NCI-H2171 (cell line): ENCODE measurements at places on chromosomes 4 and X.

DNA sequence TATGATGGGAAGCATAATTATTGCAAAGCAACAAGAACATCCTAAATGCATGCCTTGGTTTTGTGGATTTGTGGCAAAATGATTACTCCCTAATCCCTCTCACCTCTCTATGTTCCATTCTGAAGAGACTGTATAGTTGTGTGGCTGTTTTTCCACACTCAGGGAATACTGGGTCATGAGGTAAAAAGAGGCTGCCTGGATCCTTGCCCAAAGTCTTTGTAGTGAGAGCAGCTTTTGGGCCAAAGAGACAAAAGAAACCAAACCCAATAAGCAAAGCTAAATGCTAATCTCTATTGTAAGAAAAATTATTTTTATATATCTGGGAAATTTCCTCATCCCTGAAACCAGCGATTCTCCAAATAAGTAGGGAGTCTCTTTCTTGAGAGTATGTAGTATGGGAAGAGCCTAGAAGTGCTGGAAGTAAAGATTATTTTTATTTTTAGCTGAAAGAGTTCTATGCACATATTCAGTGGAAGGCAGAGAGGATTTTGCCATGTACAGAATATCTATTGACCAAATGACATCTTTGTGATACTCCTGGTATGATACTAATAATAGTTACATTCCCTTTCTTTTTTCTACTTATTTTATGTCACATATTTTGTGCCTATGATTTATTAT, 24.9 kb upstream of the SULT1B1 start:
- no peak for DNase-seq

DNA sequence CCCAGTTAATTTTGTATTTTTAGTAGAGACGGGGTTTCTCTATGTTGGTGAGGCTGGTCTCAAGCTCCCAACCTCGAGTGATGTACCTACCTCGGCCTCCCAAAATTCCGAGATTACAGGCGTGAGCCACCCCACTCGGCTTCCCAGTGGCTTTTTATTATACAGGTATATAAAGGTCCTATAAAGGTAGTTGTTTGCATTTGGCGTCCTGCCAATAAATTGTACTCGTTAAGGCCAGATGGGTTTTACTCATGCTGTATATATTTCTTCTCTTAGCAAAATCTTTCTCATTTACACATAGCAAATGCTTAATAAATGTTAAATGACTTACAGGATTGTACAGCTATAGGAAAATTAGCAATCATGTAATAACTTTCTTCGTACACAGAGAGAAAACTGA, 6.9 kb downstream of the SHROOM3 start:
- DNase-seq, result no peak

- DNase-seq, result no peak
These were observed 203.3 kb downstream of the NR3C2 start for GRCh38 chr4:148238811-148239493.

GRCh38 chrX:1462596-1463251, 10.0 kb upstream of the ASMTL start:
- no peak for DNase-seq

DNA sequence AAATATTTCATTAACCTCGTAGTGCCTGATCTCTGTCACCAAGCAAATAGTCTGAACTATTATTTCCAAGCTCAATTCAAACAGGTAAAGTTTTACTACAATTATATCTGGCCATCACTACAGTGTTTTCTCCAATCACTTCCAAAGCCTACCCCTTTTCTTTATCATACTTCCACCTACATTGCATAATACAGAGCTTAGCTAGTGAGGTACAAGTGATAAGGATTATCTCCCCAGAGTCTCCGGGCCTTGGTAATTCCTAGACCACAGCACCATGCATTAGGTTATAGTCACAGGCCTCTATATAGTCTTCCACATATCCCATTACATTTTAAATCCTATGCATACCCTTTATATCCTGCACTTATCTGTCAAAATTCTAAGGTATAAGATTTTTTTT, 154.2 kb downstream of the SNCA start:
- DNase-seq, result no peak

DNA sequence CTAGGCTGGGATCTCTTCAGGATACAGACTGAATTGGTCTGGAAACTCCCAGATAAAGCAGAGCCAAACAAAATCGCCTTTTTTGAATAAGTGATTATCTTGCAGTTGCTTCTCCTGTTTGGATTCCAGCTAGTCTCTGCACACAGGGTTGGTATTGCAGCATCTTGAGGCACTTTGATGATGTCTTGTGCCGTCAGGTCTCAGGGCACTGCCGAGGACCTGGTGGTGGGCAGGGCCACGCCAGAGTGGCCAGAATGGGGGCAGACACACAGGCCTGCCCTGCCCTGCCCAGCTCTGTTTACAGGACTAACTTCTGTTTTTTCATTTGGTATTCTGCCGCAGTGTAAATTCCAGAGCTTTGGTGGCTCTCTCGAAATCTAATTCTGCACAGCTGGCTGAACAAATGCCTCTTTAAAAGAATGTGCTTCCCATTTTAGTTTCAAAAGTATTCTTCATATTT, 276.1 kb downstream of the NR3C2 start:
- DNase-seq, result no peak

- DNase-seq, result no peak
These were observed 23.5 kb upstream of the BDH2 start for GRCh38 chr4:103123114-103123513.

- DNase-seq, result no peak
These were observed 104.4 kb upstream of the CBR4 start for GRCh38 chr4:169114341-169114974.

DNA sequence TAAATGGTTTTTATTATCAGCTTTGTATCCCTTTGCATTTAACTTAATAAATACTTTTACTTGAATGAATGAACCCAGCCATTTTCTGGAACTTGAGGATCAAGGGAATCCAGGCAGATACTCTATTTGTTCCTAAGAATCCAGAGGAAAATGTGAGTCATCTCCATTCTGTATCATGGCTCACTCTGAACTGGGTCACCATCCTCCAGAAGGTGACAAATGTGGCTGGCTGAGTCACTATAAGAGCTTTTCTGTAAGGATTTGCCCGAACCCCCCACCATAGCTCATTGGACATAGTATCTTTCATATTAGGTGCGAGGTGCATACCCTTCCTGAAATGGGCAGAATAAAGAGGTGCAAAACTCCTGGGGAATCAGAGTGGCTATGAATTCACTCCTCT, 25.8 kb downstream of the RTL9 start:
- no peak for DNase-seq

- no peak for DNase-seq
These were observed 97.7 kb upstream of the ACSL4 start for GRCh38 chrX:109830704-109831206.

GRCh38 chr4:98648602-98649001, 9.8 kb downstream of the TSPAN5 start:
- DNase-seq, result no peak

- DNase-seq, result peak; percentile 45
These were observed 259.2 kb downstream of the GPC3 start for GRCh38 chrX:133726211-133726630.

DNA sequence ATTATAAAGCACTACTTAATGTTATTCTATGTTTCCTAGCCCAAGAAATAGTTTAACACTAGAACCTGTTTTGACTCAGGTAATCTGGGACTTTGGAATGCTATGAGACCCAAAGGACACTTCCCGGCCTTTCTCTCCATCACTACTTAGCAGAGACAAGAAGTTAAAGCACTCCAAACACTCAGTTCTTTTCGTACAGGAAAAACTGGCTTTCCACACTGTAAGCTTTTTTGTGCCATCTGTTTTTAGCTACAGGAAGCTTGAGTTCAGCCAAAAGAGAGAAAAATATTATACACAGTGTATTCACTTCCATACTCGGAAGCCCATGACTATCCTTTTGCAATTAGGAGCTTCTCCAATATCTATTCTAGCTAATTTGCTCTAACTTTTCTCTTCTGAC, 7.9 kb upstream of the FGF13 start:
- no peak for DNase-seq

DNA sequence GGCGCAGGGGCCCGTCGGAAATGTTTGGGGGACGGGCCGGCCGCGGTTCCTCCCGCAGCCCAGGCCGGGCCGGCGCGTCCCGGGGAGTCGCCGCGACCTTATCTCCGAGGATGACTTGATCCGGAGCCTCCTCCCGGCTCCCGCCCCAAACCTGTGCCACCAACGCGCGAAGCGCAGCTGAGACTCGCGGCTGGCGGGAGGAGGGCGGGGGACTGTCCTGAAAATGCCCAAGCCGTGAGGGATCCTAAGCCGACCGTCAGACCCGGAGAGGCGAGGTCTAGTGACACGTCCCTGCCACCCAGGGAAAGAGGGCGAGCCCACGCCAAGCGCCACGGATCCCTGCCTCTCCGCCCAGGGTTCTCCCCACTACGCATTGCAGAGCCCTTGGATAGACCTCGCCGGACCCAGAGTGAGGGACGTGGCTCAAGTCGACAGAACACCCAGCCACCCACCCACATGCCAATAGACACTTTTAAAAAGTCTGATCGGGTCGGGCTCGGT, 26.9 kb downstream of the UTP14A start:
- DNase-seq, result no peak

DNA sequence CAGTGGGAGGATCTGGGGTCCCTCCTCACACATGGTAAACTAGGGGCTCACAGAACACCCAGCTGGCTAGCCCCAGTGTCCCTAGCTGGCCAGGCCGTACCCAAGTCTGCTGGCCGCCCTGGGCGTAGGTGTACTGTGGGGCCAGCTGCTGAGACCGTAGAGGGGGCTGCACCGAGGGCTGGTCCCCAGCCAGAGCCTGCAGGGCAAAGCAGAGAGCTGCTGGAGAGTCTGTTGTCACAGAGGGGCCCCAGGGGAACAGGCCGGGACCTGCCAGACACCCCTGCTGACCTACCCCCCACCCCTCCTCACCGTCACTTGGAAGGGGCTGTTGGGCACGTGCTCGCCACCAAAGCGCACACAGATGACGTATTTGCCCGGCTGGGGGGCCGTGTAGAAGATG, 19.9 kb downstream of the FLNA start:
- DNase-seq, result no peak

GRCh38 chrX:47176101-47176740, 17.4 kb upstream of the UBA1 start:
- DNase-seq, result no peak

DNA sequence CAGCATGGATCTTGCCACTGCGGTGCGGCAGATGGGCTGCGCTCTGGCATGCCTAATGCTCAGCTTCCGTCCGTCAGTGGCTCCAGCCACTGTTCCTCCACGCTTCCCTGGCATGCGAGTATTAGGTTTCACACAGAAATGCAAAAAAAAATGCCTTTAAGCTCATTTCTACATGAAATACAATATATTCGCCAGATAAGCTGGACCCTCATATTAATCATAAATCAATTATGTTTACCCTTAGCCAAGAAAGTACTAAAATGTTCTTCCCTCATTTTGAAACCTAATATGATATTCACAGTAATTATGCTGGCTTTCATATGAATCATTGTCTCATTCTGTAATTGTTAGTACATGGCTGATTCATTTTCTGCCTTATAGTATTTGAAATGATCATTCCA, 115.5 kb upstream of the FAM241A start:
- no peak for DNase-seq

DNA sequence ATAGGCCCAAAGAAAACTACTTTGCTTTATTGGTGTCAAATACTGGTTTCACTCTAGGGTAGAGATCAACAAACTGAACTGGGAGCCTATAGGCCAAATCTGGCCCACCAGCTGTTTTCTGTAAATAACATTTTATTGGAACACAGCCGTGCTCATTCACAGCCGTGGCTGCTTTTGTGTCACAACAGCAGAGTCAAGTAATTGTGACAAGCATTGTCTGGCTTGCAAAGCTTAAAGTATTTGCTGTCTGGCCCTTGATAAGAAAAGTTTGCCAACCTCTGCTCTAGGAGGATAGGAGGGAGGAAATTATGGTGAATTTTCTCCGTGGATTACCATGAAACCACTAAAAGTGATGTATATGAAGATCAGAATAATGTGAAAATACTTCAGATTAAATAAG, 53.4 kb downstream of the GPAT3 start:
- DNase-seq, result no peak

GRCh38 chr4:180418819-180419531, 1824.2 kb upstream of the TENM3 start:
- DNase-seq, result no peak

- DNase-seq, result no peak
These were observed 11.5 kb upstream of the CCDC149 start for GRCh38 chr4:24924309-24924781.

DNA sequence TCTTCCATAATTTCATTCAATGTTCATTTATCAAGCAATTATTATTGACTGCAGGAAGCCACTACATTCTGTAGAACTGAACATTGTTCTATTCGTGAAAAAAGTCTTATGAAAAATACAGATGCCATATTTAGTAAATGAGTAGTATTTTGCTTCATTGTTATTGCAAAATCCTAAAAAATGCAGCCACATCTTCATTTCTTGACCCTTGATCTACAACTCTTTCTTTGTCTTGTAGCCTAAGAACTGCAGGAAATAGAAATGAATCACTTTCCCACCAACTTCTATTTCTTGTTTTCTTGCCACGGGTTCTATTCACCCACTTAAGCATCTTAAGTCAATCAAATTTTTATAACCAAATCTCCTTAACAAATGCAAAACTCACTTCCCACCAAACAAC, 63.3 kb downstream of the KCNIP4 start:
- DNase-seq, result no peak

DNA sequence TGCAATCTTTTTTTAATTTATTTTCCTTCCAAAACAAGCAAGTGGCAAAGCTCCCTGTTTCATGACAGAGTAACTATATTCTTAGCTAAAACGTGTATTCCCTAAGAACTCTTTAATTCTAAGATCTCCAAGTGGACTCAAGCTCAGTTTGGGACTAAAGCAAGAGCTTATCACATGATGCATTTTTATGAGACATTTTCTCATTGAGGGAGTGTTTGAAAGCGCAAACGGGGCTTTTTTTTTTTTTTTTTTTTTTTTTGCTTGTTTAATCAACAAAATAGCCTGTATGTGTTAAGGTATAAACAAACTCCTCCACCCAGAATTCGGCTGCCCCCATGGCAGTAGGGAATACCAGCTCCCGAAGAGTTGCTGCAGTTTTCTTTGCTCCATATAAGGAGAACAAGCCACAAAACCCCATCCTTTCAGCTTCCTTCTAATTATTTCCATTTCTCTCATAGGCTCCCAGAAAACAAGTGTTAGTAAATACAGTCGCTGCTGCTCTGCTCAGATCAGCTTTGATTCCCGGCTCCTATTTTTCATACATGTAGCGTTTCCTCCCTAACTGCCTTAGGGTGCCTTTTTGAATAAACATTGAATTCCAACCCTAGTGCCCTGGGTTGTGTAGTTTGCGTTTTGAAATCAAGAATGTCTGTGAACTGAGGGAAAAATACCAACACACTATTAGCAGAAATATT, 669 bp upstream of the PPARGC1A start:
- DNase-seq, result no peak

GRCh38 chrX:19017271-19017670, 33.4 kb upstream of the PHKA2 start:
- DNase-seq, result no peak

- DNase-seq, result no peak
These were observed 14.6 kb downstream of the ADGRL3 start for GRCh38 chr4:61214680-61215079.

GRCh38 chrX:130144509-130144908, 21.1 kb downstream of the AIFM1 start:
- DNase-seq, result no peak
